HFFc6 (cell line): ENCODE measurements at places on chromosomes 2 and 18.

DNA sequence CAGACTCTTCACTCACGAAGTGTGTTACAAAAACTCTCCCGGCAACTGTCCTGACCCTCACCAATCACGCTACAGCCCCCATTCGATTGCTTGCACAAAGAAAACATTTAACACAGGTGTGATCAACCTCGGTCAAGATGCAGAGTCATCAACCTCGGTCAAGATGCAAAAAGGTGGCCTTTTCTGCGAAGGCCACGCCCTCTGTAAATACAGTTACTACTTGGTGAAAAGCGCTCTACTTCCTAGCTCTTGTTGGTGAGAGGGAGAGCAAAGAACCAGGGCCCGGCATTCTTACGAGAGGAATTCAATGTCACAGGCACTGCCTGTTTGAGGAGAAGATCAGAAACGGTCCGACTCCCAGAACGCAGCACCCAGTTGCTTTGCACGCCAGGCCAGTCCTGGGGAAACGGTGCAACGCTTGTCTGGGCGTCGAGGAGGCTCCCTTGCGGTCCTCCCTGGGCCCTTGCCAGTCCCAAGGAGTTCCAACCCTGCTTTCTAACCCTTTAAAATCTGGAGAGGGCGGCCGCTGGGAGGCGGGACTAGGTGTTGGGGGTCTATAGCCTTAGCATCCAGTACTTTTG lies 1.9 kb downstream of the PIEZO2 start:
- DNase-seq = no peak

DNA sequence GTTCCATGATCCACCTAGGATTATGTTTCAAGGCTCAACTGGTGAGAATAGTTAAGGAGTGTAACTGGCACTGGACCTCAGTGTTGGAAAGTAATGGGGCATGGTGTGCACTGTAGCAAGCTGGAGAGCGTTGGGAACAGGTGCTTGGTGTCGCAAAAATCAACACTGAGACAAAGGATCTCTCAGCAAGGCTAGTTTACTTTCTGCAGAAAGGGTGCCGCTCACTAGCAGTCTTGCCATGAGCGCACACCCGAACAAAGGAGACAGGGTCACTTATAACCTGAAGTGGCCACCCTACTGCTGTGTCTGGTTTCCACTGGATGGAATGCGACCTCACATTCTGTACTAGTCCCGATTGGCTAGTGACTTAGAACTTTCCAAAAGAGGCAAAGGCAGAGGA lies 133.2 kb downstream of the TMEM17 start:
- no peak for DNase-seq

DNA sequence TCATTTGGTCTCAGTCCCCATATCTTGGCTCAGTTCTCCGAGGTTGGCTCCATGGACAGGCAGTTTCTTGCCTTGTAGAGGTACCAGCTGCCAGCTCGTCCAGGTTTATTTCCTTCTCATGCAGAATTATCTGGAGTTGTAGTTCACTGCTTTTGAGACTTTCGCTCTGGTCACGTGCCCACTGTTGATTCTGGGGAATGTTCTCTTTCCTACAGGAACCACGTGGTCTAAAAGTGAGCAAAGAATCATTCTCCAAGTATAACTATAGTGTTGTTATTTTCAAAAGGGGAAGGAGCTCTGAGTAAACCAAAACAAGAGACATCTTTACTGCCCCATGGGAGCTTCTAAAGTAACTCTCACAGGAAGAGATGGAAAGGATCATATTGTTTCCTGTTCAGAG lies 41.2 kb upstream of the RAB27B start:
- DNase-seq = no peak

DNA sequence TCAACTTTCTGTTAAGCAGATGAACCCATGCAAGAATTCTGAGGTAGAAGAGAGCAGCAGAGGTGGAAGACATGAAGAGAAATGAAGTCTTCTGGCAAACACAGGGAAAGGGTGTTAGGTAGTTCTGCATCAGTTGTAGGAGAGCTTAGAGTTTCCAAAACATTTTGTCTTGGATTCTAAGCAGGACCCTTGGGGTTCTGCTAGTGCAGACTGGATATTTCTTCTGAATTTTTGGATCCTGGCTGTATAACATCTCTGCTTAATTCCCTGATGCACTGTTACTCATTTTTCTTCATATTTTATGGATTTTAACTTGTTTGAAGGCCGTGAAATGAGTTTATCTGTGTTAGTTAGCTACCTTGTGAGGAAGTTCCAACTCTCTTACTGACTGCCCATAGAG lies 208.7 kb upstream of the SLC35G4 start:
- DNase-seq = no peak

DNA sequence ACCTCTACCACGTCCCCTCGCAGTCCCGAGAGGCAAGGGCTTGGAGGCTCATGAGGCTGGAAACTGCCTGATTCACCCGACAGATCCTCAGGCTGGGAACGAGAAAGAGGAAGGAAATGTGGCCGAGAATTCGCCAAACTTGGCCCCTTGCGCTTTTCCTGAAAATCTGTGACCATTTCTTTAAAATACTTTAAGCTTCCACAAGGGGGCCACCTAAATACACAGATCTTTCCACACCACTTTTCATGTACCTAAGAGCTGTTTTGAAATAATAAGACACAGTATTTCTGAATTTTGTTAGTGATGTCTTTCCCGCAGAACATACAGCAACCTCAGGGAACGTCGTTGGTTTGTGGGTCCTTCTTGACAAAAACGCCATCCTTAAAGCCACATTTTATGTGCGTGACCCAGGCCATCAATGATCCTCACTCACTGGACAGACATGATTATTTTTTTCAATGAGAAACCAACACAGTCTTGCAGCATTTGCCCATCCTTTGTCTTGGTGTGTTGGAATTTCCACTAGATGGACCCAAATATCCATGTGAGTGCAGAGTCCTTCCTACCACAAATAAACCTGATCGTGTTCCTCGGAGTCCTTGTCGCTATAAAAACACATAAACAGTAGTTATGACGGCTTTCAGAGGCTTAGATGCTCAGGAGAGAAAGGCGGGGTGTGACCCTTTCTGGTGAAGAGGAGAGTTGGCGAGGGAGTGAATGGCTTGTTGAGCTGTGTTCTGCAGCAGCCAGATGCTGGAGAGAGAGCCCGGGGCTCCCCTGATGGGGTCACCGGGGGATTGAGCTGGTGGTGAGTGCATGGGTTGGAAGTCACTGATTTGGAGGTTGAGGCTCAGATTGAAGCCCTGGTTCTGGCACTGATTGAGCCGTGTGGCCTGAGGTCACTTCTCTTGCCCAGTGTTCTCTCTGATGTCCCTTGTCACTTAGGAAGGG lies 25.0 kb downstream of the DCDC2C start:
- DNase-seq = no peak

DNA sequence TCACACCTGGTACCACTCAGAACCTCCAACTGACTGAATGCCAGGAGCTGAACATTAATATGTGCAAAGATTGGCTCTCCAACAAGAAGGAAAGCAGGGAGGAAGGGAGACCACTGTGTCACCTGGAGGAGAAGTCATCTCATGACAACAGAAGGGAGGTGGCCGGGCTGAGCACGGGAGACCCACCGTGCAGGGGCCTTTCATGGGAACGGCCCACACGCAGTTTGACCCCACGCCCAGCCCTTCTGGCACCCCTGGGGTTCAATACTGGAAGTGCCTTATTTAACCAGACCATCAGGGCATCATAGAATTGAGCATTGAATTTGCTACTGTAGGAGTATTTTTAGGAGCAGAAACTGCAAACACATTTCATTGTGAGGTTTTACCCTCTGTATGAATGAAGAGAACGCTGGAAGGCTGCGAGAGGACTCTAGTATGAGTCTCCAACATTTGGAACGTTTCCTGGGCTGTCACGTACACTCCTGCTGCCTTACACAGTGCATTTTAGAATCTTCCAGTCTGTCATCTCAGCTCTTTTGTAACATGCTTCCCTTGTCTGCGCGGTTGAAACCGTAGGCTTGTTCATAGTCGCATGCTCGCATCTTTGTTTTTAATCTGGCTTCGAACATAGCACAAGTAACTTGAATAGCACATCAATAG lies 132.1 kb downstream of the NFATC1 start:
- no peak for DNase-seq

- DNase-seq = no peak
Observed at GRCh38 chr2:3642521-3643215, 15.3 kb upstream of the ALLC start.

DNA sequence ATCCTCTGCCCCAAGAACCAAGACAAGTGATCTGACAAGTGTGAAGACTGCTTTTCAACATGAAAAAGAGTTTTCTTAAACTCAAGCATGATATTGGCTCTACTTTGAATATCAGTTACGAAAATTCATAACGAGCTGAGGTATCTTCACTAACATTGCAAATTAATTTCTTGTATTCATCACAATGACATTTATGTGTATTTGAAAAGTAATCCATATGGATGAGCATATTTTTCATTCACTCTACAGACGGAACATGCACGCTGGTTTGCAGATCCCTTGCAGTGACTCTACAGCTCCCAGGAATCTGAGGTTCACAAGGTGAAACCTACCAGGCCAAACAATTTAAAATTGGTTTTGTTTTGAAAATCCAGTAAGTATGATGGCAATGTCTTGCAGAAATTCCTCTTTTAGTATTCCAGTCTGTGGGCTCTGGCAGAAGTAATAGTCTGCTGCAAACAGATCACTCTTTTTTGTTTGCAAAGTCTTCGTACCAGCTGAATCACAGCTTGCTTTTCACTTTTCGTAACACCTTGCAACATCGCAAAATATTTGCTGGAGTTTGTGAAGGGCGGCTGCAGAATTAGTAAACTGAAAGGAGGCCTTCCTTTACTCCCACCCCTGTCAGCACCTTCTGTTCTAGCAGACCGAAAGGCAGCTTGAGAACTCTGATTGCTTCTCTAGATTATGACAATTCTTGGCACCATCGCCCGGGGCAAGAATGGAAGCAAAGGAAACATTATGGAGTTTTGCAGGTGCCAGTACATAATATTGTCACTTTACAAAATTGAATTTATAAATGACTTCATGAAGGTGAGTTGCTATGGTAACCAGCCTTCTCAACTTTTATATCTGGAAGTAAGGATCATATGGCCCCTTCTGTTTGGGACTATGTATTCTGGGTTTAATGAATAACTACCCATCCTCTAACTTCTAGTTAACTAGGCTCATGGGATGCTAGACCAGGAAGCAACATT lies 168.7 kb downstream of the TMEM247 start:
- no peak for DNase-seq
